ENCODE measurements at places on chromosomes 3 and 15.
A peak's percentile ranks its signal among the peaks of the same experiment; 100 is the strongest.

DNA sequence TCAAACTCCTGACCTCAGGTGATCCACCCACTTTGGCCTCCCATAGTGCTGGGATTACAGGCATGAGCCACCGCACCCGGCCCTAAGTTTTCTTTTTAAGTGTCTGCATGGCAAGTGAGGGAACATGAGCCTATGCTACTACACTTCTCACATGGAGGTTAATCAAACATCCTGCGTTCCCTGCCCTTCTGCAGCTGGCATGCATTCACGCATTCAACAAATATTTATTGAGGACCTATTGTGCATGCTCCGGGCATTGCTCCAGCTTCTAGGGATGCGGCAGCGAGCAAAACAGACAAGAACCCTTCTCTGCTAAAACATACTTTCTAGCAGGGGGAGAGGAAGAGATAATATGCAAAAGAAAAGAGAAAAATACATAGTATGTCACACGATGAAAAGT is 42.6 kb upstream of the ACKR4 start:
- no peak for DNase-seq

GRCh38 chr3:100081311-100081710 is 33.0 kb downstream of the FILIP1L start:
- no peak for DNase-seq

DNA sequence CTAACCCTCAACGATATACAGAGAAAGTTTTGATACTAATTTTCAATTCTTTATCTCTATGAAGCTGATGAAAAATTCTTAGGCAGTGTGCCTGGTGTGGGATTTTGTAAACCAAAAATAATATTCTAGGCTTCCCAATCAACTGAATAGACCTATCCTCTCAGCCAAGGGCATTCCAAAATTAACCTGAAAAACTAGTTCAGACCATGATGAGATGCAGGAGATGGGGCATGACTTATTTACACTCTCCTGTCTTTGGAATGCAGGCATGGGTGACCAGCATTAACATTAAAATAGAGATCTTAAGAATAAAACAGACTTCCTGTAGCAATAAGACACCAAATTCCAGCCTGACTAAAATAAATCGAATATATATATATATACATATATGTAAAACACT is 7.8 kb upstream of the LPCAT4 start:
- DNase-seq: no peak

GRCh38 chr3:18745472-18745871 is 320.3 kb upstream of the SATB1 start:
- DNase-seq: no peak

DNA sequence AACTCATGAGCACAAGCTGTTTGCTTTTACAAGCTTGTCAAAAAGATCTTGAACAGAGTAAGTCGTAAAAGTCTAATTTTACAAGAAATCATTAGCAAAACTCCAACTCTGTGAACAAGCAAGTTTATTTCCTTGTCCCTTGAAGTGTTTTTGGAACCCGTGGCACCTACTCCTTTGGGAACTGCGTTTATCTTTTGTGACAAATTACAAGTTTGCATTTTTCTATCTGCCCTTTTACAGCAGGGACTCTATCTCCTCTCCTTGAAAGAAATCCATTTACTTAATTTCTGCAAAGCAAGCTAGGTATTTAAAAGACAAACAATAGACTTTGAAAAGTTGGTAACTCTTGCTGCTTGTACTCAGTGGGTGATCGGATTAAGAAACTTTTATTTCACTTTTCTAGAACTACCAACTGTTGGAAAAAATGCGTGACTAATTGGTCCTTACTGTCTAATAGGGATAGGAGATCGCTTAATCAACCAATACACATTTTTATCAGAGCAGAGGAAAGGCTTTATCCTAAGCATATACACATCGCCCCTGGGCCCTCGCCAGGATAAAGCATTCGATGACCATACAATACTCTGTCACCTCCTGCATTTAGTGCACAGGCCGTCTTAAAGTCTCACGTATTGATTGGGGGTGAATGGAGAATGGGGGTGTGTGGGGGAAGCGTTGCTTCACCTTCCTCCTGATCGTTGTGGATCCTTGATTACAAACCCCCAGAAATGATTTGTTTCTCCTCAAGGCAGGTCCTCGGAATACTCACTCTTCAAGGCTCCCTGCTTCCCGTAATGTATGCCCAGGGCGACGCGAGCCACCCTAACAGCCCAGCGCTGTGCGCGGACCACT is 1.7 kb downstream of the PRTG start:
- DNase-seq: no peak

- DNase-seq: no peak
These were observed 29.2 kb downstream of the PLXNA1 start for GRCh38 chr3:127012091-127012490.

GRCh38 chr15:59632714-59633113 is 21.1 kb downstream of the GCNT3 start:
- no peak for DNase-seq

DNA sequence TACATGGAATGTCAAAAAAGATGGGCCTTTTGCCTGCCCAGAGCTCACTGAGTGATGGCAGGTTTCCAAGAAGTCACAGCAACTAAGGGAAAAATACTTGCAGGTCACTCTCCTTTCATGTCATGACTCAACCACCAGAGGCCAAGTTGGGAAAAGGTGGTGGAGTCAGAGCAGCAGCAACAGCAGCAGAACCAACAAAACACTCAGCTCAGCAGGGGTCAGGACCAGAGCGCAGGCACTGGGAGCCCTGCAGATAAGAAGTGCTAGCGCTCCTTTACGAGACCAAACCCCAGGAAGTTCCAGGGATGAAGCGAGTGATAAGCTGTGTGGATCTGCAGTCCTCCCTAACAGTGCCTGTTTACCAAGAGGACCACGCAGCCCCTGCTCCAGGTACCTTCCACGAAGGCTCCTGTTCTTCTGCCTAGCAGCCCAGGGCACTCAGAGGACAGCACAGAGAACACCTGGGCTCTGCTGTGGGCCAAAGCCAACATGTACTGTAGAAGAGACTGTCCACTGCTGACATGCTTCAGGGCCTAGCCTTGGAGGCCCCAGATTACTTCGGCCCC is 26.0 kb downstream of the POC1A start:
- no peak for DNase-seq

GRCh38 chr3:52495777-52496602 is 852 bp downstream of the STAB1 start:
- no peak for DNase-seq

DNA sequence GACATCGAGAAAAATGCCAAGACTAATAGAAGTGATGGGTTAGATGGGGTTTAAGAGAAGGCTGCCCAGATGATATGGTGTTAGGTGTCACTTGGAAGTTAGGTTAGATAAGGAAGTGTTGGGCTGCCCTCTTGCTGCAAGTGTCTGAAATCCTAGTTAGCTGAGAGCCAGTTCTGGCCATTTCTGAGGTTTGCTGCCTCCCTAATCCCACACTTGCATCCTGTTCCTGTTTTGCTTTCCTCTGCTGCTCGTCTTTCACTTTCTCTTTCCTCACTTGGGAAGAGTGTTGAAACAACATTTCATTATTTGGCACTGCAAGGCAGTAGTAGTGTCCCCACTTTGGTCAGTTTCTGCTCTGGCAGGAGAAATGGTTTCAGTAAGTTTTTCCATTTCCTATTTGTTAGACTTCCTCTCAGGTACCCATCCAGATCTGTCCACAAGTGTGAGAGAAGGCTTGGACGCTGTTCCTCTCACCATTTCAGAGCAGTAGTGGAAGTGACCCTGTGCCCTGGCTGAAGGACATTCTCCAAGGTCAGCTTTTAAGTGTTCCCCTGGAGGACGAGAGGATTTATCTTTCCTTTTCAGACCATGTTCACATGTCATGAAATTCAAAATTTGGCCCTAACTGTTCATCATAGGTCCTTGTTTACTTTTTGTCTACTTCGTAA is 93.3 kb downstream of the ADAMTSL3 start:
- peak; percentile 87 for DNase-seq

GRCh38 chr15:40471808-40472150 is 995 bp downstream of the CHST14 start:
- DNase-seq: no peak

DNA sequence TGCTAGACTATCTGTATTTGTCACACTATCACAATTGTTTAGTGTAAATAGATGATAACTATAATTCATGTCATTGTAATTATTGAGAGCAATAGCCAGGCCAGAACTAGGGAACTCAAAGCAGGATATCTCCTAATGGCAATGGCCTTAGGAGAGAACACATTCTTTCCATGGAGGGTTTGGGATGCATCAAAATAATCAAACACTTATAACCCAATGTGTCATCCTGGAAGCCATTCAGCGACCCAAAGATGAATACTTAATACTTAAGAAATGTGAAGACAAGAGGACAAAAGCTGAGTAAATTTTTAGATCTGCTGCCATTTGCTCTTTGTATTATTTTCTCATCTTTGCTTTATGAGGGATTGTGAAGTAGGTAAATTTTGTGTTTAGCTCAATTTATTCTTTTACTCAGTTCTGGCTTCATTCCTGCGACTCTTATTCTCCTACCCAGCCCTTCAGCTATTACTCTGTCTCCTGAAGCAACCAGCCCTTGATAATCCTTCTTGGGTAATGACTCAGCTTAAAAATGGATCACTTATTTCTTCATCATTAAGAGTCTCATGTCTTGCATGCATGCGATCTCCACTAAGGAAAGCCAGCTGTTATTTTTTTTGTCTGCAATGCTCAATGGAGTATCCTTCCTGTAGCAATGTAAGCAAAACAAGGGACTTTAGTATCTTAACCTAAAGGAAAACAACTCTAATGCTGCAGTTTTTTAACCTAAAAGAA is 2.0 kb downstream of the OR4F15 start:
- no peak for DNase-seq

Measured in sigmoid colon (tissue), 7 donors.